Caki2 (cell line): ENCODE measurements at places on chromosomes 11 and 22.

GRCh38 chr11:37313266-37313665, 715.2 kb upstream of the RAG2 start:
- DNase-seq = no peak

DNA sequence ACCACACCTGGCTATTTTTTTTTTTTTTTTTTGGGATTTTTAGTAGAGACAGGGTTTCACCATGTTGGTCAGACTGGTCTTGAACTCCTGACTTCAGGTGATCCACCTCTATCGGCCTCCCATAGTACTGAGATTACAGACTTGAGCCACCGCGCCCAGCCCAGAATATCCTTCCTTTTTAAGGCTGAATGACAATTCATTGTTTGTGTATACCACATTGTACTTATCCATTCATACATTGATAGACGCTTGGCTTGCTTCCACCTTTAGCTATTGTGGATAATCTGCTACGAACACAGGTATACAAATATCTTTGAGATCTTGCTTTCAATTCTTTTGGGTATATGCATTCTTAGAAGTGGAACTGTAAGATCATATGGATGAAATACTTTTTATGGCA, 10.8 kb upstream of the RASSF10 start:
- DNase-seq = no peak

GRCh38 chr11:116078101-116078591, 573.9 kb upstream of the CADM1 start:
- DNase-seq = no peak

DNA sequence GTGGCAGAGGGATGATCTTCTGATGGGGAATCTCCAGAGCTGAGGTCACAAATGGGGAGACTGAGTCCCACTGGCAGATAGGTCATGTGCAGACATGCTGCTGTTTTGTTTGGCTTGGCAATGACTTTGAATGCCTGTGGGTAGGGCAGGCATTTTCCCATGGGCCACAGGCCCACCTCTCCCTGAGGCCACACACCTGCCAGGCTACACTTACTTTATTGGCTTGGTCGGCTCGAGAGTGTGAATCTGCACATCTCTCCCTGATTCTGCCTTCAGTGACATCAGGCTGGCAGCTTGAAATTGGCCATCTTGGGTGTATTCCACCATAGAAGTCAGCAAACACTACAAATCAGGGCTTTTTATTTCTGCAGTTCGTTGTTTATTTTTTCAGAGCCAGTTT, 91.5 kb downstream of the GRIK4 start:
- no peak for DNase-seq

DNA sequence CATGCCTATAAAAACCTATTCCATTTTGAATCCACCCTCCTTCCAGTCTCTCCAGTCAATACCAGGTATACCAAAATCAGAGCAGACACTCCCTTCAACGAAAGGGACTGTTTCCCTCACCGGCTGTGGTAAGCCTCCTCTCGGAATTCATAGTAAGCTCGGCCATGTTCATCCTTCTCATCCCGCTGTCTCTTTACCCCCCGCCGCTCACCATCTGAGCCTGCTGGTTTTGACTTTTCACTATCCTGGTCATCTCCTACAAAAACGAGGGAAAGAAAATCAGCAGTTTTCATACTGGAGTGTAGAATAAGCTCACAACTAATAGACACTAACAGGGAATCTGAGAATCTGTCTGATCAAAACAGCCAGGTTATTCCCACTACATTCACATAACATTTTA, 3.1 kb downstream of the HNRNPUL2 start:
- DNase-seq = no peak

GRCh38 chr11:69352715-69353319, 58.9 kb downstream of the MYEOV start:
- DNase-seq = peak; percentile 36

- DNase-seq = no peak
Measured at GRCh38 chr11:10667521-10667885, 26.1 kb downstream of the IRAG1 start.

DNA sequence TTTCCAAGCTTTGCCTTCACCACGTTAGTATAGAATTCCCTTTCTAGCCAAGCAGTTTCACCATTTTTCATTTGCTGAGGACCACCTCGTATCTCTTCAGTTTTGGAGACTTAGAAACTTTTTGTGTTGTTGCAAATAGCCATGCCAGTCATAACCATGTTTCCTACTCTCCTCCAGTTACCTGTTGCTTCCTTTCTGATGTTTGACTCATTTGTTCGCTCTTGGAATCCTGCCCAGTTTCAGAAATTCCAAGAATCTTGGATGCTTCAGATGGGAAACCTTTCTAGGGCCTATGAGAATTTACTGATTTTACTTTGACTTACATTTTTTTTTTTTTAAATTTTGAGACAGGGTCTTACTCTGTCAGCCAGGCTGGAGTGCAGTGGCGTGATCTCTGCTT, 65.4 kb downstream of the PPP6R3 start:
- no peak for DNase-seq

- no peak for DNase-seq
Measured at GRCh38 chr11:65719871-65720210, 757 bp downstream of the RNASEH2C start.

GRCh38 chr22:37498289-37498909, 12.2 kb upstream of the MFNG start:
- DNase-seq = peak; percentile 54

GRCh38 chr11:46090375-46090774, 30.9 kb downstream of the PHF21A start:
- DNase-seq = no peak

GRCh38 chr11:113147249-113147648, 167.1 kb upstream of the TTC12 start:
- DNase-seq = no peak

GRCh38 chr22:49417833-49418232, 409.8 kb downstream of the BRD1 start:
- no peak for DNase-seq

GRCh38 chr11:114230031-114230704, 66.0 kb upstream of the NNMT start:
- DNase-seq = no peak

- DNase-seq = no peak
Measured at GRCh38 chr11:118098996-118099837, 12.5 kb upstream of the SMIM35 start.

GRCh38 chr11:60777106-60777505, 8.0 kb upstream of the MS4A10 start:
- no peak for DNase-seq

DNA sequence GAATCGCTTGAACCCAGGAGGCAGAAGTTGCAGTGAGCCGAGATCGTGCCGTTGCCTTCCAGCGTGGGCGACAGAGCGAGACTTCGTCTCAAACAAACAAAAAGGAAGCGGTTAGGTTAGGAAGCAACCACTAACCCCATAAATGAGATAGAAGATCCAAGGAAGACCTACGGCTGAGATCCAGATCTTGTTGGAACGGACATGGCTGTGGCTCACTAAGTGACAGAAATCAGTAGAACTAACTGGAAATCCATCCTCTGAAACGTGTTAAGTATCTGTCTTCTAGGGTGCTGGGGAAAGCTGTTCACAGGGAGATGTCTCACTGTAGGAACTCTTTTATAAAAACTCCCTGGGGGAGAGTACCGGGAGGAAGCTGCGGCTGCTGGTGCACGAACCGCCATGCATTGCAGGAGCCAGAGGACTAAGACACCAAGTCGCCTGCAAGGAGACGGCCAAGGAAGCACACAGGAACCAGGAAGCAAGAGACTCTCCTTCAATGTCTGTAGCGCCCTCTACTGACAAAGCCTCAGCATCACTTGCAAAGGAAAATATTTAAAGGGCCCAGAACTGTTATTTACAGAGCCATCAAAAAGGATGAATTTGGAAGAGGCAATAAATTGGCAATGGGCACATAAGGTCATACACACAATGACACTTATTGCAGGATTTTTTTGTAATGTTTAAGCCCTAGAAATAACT, 16.9 kb upstream of the SPTY2D1 start:
- DNase-seq = peak; percentile 75

DNA sequence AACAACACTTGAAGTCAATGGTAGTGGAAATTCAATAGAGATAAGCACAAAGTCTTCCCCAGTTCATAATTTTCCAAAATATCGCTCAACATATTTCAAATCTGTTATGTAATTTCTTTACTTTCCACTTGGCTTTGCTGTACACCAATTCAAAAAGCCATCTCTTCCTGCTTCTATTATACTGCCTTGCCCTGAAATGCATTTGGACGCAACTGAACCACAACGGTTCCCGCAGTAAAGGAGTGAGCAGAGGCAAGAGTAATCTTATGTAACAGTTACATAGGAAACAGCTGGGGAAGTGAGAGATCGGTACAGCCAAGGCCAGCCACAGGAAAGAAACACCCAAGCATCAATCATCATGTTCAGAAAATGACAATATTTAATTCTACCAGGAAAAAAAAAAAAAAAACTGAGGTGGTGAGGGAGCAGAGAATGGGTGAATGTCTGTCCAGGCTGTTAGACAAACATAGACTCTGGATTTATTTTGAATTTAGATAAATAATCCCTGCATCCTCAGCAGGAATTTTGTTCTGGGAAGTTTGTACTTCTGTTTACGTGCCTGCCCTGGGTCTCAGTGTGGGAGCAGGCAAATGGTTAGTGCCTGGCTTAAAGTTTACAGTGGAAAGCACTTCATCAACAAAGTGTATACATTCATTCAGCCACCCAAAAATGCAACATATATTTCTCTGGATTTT, 392.2 kb downstream of the ETS1 start:
- DNase-seq = no peak

- no peak for DNase-seq
Measured at GRCh38 chr11:26983645-26984044, 10.3 kb upstream of the FIBIN start.

GRCh38 chr11:23453522-23453921, 593.2 kb upstream of the CCDC179 start:
- no peak for DNase-seq

- no peak for DNase-seq
Measured at GRCh38 chr11:16893456-16894066, 120.7 kb downstream of the PLEKHA7 start.

- DNase-seq = no peak
Measured at GRCh38 chr11:42598341-42598740, 713.5 kb upstream of the API5 start.

DNA sequence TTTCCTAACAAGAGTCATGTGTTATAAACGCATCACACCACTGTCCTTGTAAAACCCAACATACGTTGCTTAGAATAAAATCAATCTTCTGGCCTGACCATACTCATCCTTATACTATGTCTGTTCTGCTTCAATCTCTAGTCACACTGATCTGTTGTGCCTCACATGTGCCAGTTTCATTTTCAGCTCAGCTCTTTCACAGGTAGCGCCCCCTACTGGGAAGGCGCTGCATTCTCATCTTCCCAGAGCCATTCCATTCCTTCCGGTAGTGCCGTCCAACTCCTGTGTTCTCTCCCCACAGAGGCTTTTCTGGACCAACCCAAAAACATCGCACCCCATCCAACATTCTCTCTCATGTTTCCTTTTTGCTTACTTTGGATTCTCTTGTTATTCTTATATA, 22.2 kb downstream of the CASP5 start:
- no peak for DNase-seq

GRCh38 chr11:94933223-94934130, 39.9 kb downstream of the CWC15 start:
- DNase-seq = peak; percentile 9

GRCh38 chr22:50303515-50303847, 4.0 kb downstream of the PLXNB2 start:
- no peak for DNase-seq

DNA sequence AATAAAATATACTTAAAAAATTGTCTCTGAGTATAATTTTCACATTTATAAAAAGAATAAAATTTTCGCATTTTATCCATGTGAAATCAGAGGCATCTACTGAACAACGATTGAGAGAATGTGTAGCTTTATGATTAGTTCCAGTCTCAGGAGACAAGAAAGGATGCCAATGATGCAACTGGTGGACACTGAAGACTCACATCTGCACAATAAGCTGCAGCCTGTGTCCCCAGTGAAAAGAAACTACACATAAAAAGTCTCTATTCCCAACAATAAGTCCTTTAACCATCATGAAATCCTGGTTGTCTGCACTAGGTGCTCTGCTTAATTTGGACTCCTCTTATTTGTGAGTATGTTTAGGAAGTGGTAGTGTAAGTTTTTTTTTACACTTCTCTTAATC, 22.0 kb downstream of the OR5AS1 start:
- DNase-seq = no peak

GRCh38 chr11:37642296-37642695, 1044.3 kb upstream of the RAG2 start:
- DNase-seq = no peak

GRCh38 chr11:76067099-76067498, 139.2 kb downstream of the WNT11 start:
- no peak for DNase-seq

GRCh38 chr22:43789452-43789851, 22.7 kb downstream of the EFCAB6 start:
- DNase-seq = peak; percentile 96

DNA sequence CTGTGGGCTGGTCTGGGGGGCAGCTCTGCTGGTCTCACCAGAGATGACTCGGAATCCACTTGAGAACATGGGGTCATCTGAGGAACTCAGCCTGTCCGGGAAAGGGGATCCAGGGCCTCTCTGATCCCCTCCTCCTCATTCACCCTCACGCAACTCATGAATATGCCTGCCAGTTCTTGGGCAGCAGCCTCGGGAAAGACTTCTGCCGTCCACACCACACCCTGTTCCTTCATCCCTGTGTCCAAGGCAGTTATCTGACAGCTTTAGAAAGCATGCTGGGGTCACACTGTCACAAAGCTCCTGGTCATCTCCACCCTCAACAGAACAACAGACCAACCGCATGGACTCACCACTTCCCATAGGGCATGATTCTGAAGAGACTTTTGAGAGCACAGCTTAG, 88.3 kb downstream of the AMOTL1 start:
- DNase-seq = no peak

DNA sequence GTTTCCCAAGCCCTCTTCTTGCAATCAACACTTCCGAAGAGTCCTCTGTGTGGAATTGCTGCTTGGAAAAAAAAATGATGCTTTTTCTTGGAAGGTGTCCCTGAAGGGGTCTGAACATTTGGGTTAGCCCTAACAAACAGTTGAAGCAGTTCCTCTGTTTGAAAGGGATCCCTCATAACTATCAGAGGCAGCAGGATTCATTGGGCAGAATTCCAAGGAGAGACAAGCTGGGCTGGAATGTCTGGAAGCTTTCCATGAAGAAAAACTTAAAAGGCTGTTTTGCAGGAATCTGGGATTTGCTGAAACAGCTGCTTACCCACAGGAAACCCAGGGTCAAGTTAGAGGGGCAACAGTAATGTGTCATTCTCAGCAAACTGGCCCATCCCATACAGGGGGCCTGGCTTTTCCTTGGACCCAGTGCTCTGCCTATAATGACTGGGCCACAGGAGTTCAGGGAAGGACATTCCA, 3.1 kb downstream of the CSNK2A3 start:
- no peak for DNase-seq
